Suppressor macrophage treated with lipopolysaccharide for 4 hours (primary cell): ENCODE measurements at places on chromosomes 6 and 20.

DNA sequence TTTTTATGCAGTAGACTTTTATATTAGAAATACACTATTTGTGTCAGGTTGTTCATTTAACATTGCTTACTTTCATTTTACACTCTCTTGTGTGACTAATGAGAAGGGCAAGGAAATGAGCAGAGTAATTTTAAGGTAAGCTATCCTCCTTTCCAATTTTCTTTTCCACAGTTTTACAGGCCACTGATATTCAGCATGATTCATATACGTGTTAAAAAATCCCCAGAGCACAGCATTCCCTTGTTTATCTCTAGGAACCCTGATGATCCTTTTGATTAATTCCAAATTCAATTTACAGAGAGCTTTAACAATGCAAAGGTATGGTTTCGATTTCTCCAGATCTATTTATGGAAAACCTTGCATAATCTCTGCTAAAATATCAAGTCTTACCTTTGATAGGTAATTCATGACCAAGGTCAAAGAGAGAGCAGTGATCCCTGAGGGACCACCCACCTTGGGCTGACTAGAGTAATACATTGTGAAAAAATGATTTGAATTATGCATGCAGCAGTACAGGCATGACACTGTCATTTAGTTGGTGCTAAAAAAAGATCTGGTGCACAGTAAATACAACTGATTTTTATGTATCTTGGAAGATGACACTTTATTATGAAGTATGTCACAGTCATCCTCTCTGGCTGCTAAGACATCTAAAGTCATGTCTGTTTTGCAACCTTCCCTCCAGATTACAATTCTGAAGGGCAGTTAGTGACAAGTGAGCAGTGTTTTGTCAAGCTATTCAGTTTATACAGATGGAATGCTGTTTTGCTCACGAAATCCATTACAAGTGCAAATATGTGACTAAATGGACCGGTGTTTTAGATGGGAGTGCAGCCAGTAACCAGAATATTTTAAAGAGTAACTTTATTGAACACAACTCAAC, 736.6 kb downstream of the EPHA7 start:
- DNase-seq, result no peak

DNA sequence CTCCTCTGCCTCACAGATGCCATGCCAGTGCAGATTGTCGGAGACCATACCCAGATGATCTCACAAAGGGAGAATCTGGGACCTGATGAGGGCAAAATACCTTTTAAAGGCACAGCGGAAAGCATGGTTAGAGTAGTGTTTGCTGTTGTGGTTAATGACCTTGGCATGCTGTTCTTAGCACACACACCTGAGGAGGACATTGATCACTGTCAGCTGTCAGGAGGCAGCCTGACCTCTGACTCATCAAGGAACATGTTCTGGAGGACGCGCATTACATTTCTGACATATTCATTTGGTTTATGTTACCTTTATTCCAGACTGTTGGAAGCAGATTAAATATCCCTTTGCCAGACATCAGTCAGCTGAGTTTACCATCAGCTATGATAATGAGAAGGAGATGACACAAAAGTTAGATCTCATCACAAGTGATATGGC, 57.1 kb downstream of the GOPC start:
- no peak for DNase-seq

- no peak for DNase-seq
Measured at GRCh38 chr6:100877851-100878250, 3.3 kb downstream of the ASCC3 start.

DNA sequence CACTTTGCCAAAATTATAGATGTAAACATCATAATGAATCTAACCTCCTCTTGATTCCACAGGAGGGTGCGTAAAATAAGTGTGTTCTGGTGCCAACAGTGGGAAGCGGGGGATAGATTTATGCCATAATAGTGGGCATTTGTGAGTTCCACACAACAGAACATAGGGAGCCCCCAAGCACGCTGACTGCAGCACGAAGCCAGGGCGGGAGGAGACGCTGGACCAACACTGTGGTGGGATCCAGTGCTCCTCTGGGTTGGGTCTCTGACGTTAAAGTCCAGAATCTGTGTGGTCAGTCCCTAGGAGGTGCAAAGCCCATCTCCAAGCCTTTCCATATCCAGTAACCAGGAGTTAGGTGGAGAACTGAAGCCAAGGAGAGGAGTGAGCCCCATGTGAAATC, 1.8 kb upstream of the TTLL2 start:
- no peak for DNase-seq

DNA sequence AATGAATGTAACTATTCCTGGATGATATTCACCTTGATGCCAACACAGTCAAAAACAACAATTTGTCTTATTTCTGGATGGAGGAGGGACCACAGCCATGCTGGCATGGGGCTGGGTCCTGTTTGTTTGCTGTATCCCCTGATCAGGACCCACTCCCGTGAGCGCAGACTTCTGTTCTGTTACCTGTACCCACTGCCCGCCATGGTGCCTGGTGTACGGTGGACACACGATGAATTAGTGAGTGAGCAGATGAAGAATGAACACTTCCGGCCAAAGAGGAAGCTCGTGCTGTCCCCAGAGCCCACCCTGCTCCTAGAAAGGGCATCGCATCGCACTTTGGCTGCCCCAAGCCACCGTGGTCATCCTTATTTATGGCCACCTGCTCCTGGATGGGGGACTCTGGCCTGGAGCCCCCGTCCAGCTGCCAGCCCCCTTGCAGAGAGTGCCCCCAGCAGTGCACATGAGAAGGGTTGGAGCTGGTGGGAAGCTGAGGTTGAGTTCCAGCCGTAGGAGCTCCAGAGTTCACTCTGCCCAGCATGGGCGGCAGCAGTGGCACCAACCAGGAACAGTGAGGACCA, 100.9 kb downstream of the BMP7 start:
- DNase-seq, result no peak

- DNase-seq, result no peak
Measured at GRCh38 chr6:154891901-154892300, 103.2 kb upstream of the TIAM2 start.

GRCh38 chr20:49704932-49705336, 8.7 kb downstream of the B4GALT5 start:
- DNase-seq, result no peak

DNA sequence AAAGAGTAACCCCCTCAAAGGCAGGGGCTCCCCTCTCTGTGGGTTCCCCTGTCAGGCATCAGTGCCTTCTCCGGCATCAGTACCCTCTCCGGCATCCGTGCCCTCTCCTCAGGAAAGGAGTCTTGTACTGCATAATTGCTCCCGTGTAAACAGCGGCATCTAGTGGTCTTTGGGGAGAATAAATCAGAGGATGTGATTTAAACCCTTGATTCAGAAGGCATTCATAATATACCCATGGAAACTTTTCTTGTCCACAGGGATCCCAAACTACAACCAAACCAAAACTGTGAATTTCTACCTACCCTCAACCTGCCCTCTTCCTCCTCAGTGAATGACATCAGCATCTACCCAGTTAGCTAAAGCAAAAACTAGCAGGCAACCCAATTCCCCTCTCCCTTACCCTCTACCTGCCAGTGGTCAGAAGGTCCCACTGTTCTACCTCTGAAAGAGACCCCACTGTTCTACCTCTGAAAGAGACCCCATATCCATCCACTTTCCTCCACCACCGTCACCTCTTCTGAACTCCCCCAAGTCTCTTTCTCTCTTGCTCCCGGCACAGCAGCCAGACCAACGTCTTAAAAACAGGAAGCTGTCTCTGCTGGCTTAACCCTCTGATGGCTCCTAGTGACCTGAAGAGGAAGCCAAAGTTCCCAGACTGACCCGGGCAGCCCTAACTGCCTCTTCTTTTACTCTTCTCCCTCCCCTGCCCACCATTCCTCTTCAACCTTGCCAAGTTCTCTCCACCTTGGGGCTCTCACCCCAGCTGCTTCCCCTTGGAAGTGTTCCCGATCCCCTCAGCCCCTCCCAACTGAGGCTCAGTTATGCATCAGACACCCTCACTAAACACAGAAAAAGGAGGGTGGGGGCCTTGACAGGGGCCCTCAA, 27.2 kb downstream of the UBE2V1 start:
- peak; percentile 81 for DNase-seq

- no peak for DNase-seq
Measured at GRCh38 chr6:6886886-6887285, 220.9 kb upstream of the RREB1 start.

DNA sequence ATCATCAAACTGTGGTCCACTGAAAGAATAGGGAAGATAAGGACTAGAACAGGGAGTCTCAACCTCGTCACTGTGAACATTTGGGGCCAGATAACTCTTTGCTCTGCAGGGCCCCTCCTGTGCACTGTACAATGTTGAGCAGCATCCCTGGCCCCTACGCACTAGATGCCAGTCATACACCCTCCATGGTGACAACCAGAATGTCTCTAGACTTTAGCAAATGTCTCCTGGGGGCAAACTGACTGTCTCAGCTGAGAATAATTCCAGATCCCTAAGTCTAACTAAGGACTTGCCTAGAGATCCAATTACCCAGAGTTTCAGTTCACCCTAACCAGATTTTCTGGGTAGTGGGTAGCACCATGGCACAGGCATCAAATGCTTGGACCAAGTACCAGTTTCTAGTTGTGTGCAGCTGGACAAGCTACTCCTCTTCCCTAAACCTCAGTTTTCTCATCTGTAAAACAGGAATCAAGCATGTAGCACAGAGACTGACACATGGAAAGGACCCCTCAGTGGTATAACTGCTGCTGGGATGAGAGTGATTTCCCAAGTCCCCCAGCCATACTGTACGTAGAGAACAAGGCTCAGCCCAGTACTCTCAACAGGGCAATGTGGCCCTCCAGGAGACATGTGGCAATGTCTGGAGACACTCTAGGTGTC, 87.0 kb upstream of the NFATC2 start:
- DNase-seq, result no peak

GRCh38 chr6:2552526-2553154, 198.1 kb downstream of the MYLK4 start:
- DNase-seq, result no peak

GRCh38 chr6:14440940-14441781, 323.6 kb downstream of the CD83 start:
- no peak for DNase-seq

- DNase-seq, result no peak
Measured at GRCh38 chr20:57562541-57563465, 1.9 kb downstream of the PCK1 start.

- peak; percentile 36 for DNase-seq
Measured at GRCh38 chr6:2970034-2970685, 1.2 kb downstream of the SERPINB6 start.

- DNase-seq, result no peak
Measured at GRCh38 chr20:58571693-58572427, 56.7 kb upstream of the APCDD1L start.

- DNase-seq, result peak; percentile 66
Measured at GRCh38 chr6:136846046-136846445, 23.7 kb downstream of the PEX7 start.

- DNase-seq, result no peak
Measured at GRCh38 chr6:121810158-121811032, 374.9 kb downstream of the GJA1 start.

- DNase-seq, result no peak
Measured at GRCh38 chr6:28167926-28168325, 26.2 kb downstream of the ZKSCAN8 start.

DNA sequence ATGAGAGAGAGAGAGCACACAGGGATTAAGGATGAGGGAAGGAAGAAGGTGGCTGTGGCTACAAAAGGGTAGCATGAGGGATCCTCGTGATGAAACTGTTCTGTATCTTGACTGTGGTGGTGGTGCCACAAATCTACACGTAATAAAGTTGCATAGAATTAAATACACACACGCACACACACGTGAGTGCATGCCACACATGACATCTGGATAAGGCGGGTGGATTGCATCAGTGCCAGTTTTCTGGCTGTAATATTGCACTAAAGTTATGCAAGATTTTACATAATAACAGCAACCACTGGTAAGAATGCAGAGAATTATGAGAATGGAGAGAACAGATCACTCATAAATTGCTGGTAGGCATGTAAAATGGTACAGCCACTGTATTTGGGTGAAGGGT, 16.9 kb upstream of the STK35 start:
- DNase-seq, result peak; percentile 76

DNA sequence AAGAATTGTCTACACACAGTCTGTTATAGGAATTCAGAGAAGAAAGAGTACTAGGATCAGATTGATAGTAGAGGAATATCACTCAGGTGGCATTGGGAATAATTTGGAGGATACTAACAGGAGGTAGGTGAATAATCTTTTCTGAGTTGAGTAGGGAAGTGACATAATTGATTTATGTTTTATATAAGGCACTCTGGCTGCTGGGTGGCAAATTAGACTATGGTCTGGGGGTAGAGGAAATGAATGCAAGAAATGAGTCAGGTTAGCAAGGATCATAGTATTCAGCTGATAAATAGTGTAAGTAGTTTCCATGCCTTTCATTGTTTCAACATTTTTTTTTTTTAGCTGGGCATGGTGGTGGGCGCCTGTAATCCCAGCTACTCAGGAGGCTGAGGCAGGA, 113.3 kb downstream of the CDKAL1 start:
- no peak for DNase-seq

GRCh38 chr6:147825848-147826247, 317.4 kb downstream of the SAMD5 start:
- no peak for DNase-seq

- peak; percentile 96 for DNase-seq
Measured at GRCh38 chr6:27795697-27796494, 116.3 kb downstream of the OR2B2 start.

GRCh38 chr6:1228754-1229191, 83.1 kb upstream of the FOXQ1 start:
- DNase-seq, result no peak

DNA sequence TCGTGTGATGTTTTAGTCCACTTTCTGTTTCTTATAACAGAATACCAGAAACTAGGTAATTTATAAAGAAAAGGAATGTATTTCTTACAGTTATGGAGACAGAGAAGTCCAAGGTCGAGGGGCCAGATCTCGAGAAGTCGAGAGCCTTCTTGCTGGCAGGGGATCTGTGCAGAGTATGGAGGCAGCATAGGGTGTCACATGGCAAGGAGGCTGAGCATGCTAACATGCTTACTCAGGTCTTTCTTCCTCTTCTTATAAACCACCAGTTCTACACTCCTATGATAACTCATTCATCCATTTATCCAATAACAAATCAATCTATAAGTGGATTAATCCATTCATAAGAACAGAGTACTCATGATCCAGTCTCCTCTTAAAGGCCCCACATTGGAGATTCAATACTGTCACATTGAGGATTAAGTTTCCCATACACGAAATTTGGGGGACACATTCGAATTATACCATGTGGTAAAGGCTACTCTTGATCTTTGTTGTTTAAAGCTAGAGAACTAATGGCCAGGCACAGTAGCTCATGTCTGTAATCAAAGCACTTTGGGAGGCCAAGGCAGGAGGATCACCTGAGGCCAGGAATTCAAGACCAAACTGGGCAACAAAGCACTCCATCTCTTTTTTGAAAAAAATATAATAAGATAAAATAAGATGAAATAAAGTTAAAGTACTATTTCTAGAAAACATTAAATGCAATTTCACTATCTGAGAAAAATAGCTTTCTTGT, 2.1 kb downstream of the GOPC start:
- DNase-seq, result no peak

DNA sequence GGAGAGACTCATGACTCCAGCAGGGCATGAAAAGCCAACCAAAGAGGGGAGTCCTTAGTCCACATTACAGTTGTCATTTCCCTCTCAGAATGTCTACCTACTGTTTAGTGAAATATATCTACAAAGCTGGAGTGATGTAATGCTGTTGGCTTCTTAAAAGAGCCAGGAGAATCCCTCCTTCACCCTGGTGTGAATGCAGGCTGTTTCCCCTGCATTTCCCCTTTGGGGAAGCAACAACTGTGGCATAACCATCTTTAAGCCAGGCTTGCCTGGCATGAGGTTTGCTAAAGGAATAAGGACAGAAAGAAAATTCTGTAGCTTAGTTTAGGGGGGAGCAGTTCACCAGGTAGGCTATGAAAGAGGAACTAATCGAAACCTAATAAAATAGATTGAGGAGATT, 129.5 kb downstream of the CRYBG1 start:
- DNase-seq, result no peak
